Stimulated activated CD8-positive, alpha-beta memory T cell treated with anti-CD3 and anti-CD28 coated beads, Interleukin-7, amount 100 ng/mL, for 4 hours (primary cell): ENCODE measurements at places on chromosomes 2 and 18.
A peak's percentile ranks its signal among the peaks of the same experiment; 100 is the strongest.

DNA sequence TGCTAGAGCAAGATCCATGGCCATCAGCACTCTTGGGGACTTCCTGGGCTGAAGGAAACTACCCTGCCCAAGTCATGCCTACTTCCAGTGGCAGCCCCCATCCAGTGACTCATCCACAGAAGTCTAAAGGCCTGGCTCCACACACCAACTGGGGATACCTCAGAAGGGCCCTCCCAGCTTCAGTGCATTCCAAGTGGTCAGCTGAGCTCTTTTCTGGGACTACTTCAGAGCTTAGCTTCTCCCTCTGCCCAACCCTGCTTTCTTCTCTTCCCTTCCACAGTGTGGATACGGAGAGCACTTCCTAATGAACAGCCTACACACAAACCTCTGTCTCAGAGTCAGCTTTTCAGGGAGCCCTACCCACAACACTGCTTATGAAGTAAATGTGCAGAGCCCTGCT lies 66.5 kb downstream of the CLHC1 start:
- DNase-seq: no peak

GRCh38 chr18:13217466-13217961 lies 1.0 kb upstream of the LDLRAD4 start:
- no peak for DNase-seq

- no peak for DNase-seq
Measured at GRCh38 chr18:12253027-12253426, 1.1 kb upstream of the CIDEA start.

- DNase-seq: no peak
Measured at GRCh38 chr18:21820033-21820810, 79.6 kb downstream of the MIB1 start.

DNA sequence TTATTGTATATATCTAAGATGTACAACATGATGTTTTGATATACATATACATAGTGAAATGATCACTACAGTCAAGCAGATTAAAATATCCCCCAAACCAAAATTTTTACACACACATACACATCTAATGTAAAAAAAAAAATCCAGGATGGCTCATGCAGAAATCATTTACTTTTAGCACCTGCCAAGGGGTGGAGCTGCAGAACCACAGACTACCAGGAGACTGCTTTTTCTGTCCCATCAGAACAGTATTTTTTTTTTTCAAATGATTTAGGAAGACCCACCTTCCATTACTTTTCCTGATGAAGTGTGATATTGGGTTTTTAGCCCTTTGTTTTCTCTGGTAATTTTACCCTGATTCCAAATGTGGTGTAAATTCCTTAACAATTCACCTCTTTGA lies 61.9 kb downstream of the AQP4 start:
- no peak for DNase-seq

- DNase-seq: no peak
Measured at GRCh38 chr2:10360850-10361588, 58.3 kb downstream of the HPCAL1 start.

- DNase-seq: no peak
Measured at GRCh38 chr2:57943315-57943714, 103.3 kb upstream of the VRK2 start.

DNA sequence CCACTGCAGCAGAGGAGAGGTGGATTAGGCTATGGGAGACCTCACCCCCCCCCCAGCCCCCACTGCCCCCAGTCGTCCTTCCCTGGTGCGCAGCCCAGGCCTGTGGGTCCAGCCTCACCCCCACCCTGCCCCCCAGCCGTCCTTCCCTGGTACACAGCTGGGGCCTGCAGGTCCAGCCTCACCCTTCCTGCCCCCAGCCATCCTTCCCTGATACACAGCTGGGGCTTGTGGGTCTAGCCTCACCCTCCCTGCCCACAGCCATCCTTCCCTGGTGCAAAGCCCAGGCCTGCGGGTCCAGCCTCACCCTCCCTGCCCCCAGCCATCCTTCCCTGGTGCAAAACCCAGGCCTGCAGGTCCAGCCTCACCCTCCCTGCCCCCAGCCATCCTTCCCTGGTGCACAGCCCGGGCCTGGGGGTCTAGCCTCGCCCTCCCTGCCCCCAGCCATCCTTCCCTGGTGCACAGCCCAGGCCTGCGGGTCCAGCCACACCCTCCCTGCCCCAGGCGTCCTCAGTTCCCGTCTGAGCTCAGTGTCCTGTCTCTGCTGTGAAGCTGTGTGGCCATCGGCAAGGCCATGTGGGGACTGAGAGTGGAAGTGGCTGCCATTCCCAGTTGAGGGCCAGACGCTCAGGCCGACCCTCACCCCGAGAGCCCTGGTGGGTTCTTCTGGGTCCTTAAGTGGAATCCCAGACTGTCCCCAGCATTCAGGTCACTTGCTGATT lies 86.8 kb upstream of the SNTG2 start:
- no peak for DNase-seq

GRCh38 chr2:201808027-201808426 lies 1.7 kb downstream of the CDK15 start:
- DNase-seq: no peak

DNA sequence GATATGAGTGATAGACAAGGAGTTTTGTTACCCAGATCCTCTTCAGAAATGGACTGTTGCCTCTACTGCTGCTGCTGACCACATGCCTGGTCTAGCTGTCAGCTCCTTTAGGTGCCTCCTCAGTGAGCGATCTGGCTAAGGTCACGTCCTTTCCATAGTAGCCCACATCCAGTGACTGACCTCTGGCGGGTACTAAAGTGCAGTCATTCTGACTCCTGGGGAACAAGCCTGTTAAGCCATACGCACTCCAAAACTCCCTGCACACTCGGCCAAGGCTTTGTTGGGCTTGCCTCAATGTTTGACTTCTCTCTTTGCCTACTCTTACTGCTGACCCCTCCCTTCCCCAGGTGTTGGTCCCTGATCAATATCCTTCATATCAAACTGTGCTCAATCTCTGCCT lies 685.2 kb downstream of the IRS1 start:
- no peak for DNase-seq

DNA sequence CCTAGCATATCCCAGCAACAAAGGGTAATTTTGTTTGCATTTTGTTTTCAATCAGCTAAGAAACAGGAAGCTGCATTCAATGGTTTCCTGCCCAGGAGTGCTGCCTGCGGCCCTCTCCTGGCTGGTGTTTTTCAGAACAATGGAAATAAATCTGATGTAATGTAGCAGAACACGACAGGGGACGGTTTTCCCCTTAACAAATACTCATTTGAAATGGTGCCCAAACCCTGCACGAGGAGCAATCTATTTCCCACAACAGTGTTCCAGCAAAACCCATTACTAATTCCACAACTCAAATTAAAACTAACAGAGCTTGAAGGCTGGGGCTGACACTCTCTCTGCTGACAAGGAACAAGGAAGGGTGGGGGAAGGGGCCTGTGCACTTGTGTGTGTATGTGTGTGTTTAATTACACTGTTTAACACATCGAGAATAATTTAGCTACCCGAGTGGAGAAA lies 8.7 kb downstream of the CAPN13 start:
- no peak for DNase-seq

- DNase-seq: no peak
Measured at GRCh38 chr2:239751679-239752355, 273.3 kb downstream of the NDUFA10 start.

GRCh38 chr2:108165729-108166128 lies 74.0 kb upstream of the SULT1C3 start:
- DNase-seq: no peak

DNA sequence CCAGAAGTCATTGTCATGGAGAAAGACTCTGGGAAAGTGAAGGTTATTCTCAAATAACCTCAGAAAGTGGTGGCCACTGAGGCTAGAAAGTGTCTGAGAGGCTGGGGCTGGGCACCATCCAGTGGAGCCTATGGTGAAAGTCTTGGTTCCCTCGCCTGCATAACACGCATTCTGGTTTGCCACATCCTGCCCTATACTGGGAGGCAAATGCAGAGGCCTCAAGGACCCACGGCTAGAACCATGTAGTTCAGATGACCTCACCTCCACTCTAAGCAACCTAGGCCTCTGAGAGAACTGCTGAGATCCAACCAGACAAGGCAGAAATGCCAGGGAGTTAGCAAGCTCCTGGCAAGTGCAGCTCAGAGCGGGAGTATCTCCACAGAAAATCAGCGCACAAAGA lies 5.1 kb downstream of the ITGB6 start:
- DNase-seq: no peak

- no peak for DNase-seq
Measured at GRCh38 chr18:21864386-21864785, 123.8 kb downstream of the MIB1 start.

GRCh38 chr2:25250331-25251070 lies 82.1 kb upstream of the POMC start:
- no peak for DNase-seq

GRCh38 chr2:37080266-37080665 lies 3.9 kb downstream of the HEATR5B start:
- DNase-seq: no peak

GRCh38 chr2:40230707-40231432 lies 221.0 kb downstream of the SLC8A1 start:
- DNase-seq: no peak

DNA sequence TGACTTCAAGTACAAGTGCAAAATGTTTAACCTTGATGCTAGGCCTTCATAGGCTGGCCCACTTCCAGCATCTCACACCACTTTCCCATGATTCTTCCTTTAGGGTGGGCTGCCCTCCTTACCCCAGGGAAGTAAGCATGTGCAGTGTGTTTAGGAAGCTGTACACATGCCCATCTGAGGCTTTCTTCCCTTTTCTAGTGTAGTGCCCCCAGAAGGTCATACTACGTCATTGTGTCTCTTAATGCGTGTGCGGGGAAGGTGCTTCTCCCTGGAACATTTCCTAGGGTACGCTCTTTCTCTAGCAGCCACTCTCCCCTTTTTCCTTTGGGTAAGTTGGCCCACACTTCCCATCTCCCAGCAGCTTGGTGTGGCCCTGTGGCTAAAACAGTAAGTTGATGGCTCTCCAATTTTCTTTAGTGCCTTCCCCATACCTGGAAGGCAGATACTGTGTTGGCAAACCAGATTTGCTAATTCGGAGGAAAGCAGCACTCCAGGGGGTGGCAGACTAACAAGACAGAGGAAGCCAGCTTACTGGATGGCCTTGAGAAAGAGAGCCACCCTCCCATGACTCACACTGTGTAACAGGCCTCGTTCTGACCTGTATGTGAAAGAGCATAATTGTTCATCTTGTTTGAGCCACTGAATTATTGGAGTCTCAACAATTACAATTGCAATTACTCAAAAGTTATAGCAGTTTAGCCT lies 1.1 kb upstream of the SULT6B1 start:
- DNase-seq: no peak

- DNase-seq: no peak
Measured at GRCh38 chr2:219405451-219405850, 12.7 kb upstream of the DES start.

GRCh38 chr2:54757500-54757899 lies 34.0 kb downstream of the EML6 start:
- DNase-seq: no peak

DNA sequence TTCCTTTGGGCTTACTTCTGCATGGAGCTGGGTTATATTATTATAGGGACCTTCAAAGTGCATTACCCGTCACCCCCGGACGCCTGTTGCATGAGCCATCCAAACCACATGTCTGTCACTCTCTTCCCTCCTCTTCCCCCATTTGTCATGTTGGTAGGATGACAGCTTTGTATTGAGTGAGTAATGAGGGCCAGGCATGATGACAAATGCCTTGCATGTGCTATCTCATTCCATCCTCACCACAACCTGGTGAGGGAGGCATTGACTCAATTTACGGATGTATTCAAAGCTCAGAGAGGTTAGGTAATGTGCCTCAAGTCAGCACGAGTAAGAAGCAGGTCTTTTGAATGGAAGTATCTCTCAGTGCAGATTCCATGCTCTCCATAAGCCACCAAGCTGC lies 510.5 kb upstream of the TNP1 start:
- no peak for DNase-seq

- DNase-seq: no peak
Measured at GRCh38 chr2:42053791-42054701, 6.2 kb downstream of the PKDCC start.

GRCh38 chr18:10113121-10114022 lies 199.6 kb downstream of the VAPA start:
- DNase-seq: no peak

DNA sequence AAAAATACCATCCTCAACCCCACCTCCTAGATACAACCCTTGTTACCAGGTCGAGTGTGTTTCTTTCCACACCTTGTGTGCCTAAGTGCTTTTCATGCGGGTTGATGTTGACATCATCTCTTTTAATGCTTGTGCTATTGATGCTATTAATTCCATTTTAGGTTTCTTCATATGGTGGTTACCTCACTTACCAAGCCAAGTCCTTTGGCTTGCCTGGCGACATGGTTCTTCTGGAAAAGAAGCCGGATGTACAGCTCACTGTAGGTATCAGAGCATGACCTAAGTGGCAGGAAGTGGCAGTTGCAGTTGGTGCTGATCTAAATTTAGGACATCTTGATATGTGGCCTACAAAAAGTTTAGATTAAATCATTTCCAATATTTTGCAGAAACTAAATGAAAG lies 149.9 kb upstream of the TTC39C start:
- peak; percentile 15 for DNase-seq

- DNase-seq: no peak
Measured at GRCh38 chr2:240230291-240230931, 90.0 kb upstream of the OTOS start.

- DNase-seq: no peak
Measured at GRCh38 chr18:41887100-41887499, 67.9 kb upstream of the PIK3C3 start.

DNA sequence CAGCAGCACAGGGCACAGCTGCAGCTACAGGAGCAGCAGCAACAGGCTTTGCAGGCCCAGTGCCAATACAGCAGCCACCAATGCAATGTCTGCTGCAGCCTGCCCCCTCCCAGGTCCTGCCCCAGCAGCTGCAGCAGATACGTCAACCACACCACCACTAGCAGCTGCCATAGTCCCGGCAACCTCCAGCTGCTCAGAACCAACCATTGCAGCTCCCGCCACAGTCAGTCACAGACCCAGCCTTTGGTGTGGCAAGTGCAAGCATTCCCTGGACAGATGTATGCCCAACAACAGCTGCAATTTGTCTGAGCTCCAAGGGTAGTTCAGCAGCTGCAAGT lies 53.3 kb upstream of the TUBA3E start:
- no peak for DNase-seq

DNA sequence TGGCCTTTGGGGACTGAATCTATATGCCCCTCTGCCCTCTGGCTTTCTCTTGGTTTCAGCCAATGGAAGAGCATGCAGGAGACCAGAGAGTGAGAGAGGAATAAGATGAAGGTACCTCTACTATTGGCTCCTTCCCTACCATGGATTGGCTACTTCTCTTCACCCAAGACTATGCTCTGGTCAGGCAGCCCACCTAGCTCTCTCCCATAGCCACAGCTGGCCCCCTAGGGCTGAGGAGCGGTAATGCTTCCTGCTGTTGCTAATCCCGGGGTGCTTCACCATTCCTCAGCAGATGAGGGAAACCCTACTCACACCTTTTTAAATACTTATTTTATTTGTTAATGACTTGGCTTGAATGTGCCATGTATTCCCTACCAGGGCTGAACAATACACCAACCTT lies 142.4 kb downstream of the MREG start:
- DNase-seq: no peak
